Suprapubic skin (tissue), 4 donors: ENCODE measurements at places on chromosomes 6 and 20.

DNA sequence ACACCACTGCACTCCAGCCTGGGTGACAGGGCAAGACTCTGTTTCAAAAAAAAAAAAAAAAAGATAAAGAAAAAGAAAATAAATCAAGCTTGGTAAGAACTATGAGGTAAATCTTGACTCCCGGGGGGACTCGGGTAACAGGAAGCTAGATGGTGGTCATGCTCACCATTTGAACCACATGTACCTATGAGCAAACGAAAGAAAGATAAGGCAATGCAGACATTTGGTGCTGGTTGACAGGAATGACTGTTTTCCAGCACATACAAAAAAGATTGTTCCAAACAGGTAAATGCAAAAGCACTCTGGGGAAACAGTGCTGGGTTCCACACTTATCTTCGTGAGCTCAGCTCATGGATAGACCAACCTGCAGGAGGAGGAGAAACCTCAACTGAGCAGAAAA is 22.8 kb upstream of the PTPN1 start:
- DNase-seq: no peak

GRCh38 chr20:21511850-21512633 is 1.8 kb downstream of the NKX2-2 start:
- no peak for DNase-seq

GRCh38 chr20:39112178-39112743 is 150.1 kb downstream of the DHX35 start:
- no peak for DNase-seq

DNA sequence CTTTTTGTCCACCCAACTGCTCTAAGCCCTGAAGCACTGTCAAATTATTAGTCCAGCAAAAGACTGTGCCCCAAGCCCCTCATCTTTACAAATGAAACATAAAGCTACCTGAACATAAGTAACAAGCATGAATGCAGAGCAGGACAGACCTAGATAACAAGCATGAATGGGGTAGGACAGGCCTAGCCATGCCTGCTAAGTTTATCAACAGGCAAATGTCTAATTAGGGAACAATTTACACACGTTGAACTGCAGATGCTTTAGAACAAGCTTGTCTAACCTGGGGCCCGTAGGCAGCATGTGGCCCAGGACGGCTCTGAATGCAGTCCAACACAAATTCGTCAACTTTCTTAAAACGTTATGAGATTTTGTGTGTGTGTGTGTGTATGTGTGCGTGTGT is 13.6 kb downstream of the FBXO30 start:
- DNase-seq: no peak
